ENCODE measurements at places on chromosomes 6 and 20.
A peak's percentile ranks its signal among the peaks of the same experiment; 100 is the strongest.

- DNase-seq: no peak
Measured at GRCh38 chr6:170393807-170394399, 87.3 kb downstream of the FAM120B start.

DNA sequence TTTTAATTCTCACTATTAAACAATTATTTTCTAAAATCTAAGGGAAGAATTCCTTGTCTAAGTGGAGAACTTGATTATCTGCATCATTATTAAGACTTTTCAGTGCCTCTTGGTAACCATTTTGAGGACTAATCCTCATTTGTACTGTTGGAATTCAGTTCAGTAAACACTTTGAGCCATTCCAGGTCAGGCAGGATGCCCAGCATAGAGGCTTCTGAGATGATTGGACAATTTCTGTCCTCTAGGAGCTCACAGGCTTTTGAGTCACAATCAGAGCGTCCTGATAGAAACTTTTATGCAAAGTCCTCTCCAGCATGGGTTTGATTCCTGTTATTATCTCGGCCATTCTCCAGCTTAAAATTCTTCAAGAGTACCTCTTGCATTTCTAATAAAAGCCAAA, 1304.6 kb downstream of the EPHA7 start:
- no peak for DNase-seq

GRCh38 chr20:25238319-25239037, 9.4 kb upstream of the PYGB start:
- DNase-seq: no peak

- DNase-seq: no peak
Measured at GRCh38 chr6:138101946-138102731, 5.1 kb downstream of the PERP start.

- no peak for DNase-seq
Measured at GRCh38 chr6:44152533-44152932, 6.1 kb upstream of the CAPN11 start.

DNA sequence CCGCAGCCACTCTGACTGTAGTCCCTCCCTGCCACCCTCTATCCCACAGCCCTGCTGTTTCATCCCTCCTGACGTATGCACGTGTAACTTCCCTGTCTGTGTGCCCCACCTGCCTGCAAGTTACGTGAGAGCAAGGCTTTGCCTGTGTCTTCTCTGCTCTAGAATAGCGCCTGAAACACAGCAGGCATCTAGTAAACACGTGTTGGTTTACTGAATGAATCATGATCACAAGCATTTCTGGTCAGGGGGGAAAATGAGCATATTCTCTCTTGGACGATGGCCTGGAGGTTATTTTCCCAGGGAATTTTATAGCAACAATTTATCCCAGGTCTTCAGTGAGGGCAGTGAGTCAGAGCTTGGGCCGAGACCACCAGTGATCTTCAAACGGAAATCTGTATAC, 38.3 kb downstream of the PSMG4 start:
- DNase-seq: no peak

DNA sequence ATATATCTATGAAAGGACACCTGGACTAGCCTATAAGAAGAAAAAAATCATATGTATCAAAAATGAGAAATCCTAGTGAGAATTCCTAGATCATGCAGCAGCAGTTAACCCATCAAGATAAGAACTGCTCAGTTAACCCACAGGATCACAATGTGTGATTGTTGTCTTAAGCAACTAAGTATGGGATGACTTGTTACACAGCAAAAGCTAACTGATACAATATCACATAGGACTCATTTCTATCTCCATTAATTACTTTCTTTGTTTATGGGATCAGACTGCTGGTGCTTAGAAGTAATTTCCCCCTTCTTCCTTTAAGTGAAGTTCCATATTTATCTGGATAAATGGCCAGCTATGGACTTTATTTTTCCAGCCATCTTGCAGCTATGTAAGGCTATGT, 280.8 kb upstream of the MARCKS start:
- DNase-seq: no peak

GRCh38 chr20:46814366-46815232, 80.0 kb upstream of the EYA2 start:
- DNase-seq: no peak

DNA sequence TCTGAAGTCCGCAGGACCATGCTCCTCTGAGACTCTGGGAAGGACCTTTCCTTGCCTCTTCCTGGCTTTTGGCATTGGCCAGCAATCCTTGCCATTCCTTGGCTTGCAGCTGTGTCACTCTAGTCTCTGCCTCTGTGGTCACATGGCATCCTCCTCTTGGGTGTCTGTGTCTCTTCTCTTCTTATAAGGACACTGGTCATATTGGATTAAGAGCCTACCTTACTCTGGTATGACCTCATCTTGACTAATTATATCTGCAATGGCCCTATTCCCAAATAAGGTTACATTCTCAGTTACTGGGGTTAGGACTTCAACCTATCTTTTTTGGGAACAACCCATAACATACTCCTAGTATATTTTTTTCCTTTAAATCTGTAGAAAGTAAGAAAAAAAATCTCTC, 49.9 kb upstream of the GTSF1L start:
- DNase-seq: no peak

DNA sequence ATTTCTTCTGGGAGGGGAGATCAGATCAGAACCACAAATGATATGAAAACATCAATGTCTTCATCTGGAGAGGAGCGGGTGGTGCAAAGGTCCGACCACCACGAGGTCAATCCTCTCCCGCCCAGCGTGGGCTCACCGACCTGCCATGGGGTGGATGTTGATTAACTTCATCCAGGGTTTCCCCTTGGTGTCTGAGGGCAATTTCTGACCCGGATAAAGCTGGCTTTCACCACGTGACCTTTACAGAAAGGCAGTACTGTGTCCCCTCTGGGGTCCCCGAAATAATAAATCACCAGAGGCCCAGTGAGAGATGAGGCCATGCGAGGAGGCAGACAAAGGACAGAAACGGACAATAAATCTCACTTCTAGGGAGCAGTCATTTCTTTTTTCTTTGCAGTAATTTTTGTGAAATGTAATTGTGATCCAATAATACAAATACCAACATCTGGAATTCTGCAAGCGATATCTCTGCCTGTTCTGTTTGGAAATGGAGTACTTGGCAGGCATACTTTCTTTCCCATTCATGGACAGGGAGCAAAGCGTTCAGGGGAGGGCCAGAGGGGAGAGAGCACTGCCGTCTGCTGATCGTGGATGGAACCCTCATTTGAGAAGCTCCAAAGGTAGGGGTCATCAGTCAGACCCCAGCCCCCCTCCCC, 55.1 kb upstream of the APCDD1L start:
- no peak for DNase-seq

DNA sequence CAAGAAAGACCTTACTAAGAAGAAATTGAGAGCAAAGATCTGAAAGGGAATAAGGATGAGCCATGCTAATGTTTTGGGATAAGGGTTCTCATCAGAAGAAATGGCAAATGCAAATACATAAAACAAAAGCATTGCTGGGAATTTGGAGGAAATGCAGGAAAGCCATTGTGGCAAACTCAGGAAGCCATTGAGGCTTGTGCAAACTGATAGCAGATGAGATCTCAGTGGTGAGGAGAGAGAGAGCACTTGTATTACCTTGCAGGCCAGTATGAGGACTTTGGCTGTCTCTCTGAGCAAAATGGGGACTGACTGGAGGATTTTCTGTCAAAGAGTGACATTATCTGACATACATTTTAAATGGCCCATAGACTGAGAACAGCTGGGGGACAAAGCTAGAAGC, 103.0 kb downstream of the ADGRB3 start:
- no peak for DNase-seq

GRCh38 chr6:47235964-47236760, 73.5 kb downstream of the TNFRSF21 start:
- peak; percentile 52 for DNase-seq

DNA sequence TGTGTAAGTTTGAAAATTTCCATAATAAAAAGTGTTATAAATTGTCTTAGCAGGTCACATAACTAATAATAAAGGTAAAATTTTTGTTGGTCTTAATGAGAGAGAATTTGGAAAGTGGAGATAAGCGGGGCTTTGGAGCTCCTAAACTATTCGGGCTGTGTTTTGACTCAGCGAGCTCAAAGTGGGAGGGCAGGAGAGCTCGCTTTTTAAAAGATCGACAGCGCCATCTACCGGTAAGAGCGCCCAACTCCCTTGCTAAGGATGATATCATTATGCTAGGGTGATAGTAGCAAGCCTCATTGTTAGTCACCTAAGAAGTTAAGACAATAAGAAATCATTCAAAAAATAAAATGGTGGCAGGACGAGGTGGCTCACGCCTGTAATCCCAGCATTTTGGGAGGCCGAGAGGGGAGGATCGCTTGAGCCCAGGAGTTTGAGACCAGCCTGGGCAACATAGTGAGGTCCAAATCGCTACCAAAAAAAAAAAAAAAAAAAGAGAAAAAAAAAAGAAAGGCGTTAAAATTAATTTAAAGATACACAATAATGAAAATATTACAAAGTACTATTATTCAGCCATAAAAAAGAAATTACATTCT, 24.8 kb downstream of the C6orf15 start:
- peak; percentile 87 for DNase-seq

DNA sequence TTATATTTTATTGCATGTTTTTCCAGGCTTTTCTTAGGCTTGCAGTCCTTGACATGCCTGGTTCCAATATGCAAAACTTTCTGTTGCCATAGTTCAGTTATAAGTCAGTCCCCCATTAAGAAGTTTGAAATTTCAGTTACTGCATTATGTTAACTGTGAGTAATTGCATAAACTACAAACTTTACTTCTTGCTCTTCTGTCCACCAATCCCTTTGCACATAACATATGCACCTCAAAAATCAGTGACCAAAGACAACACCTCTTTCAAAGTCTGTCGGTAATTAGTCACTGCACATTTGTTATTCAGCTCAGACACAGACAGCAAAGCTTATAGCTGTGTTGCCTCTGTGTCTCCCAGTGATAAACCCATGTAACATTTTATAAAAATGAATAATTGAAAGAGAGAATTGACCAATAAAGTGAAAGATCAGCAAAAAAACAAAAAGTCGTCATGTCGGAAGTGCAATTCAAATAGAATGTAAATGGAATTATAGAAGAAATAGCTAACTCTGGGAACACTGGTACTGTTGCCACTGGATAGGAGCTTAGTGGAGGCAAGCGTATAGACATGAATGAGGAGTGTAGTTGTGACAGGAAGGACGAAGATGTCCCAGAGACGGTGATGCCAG, 50.3 kb upstream of the BTBD3 start:
- no peak for DNase-seq

DNA sequence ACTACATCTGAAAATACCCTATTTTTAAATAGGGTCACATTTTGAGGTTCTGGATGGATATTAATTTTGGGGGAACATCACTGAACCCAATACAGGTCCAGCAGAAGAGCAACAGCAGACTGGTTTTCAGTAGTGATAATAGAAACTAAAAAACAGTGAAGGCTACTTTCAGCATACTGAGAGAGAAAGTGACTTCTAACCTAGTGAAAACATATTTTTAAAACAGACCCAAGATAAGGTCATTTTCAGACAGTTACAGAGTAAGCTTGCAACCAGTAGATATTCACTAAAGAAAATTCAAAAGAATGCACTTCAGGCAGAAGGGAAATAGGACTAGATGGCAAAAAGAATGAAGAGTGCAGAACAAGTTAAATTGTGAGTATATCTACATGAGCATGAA, 42.0 kb upstream of the TMEM244 start:
- DNase-seq: no peak

- no peak for DNase-seq
Measured at GRCh38 chr6:132659082-132659481, at the start of gene TAAR1. TSS of gene TAAR1 (minus strand) at chr6:132659182. CDS start at chr6:132646003, 13,179 bp downstream.

DNA sequence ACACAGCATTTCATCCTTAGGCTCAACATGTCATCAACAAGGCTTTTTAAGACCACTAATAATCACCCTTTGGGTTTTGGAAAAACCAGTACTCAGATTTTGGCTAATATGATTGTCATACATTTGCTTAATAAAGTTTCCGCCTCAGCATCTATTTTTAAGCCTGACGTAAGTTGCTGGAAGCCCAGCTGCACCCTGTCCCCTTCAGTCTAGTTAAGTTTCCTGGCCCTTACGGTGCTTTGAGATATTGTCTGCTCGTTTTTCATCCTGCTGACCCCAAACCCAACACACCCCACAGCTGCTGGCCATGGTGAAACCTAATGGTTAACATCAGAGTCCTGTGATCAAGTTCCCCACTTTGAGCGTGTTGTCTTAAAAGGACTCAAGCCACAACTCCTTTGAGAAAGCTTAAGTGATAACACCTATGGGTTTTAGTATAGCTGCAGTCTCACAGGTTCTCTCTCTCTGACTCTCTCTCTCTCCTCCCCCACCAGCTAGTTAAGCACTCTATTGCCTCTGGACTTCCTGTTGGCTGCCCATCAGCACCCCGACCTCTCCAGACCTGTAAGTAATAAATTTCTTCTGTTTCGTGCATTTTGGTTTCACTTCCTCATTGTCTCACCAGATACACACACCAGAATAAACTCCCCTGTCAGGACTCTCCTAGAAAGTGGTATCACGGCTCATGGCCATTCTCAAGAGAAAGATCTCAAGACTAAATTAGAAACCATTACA, 802.0 kb downstream of the C6orf118 start:
- no peak for DNase-seq

- no peak for DNase-seq
Measured at GRCh38 chr6:113481458-113481857, 375.7 kb upstream of the MARCKS start.

DNA sequence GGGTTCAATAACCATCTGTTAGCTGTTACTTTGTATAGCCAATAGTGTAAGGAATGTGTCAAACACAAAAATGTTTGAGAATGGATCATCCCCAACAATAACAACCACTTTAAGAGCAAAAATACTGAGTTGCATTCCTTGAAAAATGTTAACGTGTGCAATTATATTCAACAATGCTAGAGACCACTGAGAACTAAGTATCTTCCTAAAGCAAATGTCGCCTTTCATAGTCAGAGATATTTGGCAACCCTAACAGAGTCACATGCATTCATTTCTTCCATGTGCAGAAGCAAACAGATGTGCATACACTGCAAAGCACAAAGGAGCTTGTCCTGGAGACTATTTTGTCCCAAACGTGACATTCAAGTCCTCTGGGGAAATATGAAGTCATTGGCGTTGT, 448.6 kb downstream of the GJA1 start:
- DNase-seq: no peak

DNA sequence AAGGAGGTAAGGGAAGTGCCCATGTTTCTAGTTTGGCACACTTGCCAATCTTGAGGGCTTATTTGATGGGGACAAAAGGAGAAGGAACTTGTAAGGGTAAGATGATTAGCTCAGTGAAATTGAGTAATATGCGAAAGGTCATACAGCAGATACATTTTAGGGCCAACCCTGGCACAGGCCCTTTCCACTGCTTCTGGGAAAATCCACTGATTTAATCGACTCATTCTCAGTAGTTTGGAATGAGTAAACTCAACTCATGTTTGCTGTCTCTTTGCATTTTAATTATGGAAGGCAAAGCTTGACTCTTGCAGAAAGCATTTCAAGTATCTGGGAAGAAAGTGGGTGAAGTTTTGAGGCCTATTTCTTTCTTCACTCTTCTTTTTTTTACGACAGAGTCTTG, 20.0 kb downstream of the PHF20 start:
- DNase-seq: peak; percentile 82

- DNase-seq: no peak
Measured at GRCh38 chr6:132964101-132964867, 149.9 kb downstream of the RPS12 start.

GRCh38 chr20:2741881-2742280, 49.3 kb downstream of the EBF4 start:
- no peak for DNase-seq

Data from inflammatory macrophage (primary cell).